Calu3 (cell line): ENCODE measurements at places on chromosomes 16 and 17. TPM values are rescaled to one million over a fixed set of nuclear protein-coding genes. Genes with fewer than 3 reads are reported as not detected.

GRCh38 chr17:37064206-37064605 lies 115.5 kb downstream of the AATF start:
- no peak for DNase-seq
- peaks cover 19% of the 10 kb centered on the region for H3K4me1 ChIP-seq
- no peak overlapping the region for H3K27ac ChIP-seq
- H3K4me3 ChIP-seq, result no peak overlapping the region

The ZNF785 gene
- total RNA-seq, result 22.2 and 22.9 TPM in 2 replicates

DNA sequence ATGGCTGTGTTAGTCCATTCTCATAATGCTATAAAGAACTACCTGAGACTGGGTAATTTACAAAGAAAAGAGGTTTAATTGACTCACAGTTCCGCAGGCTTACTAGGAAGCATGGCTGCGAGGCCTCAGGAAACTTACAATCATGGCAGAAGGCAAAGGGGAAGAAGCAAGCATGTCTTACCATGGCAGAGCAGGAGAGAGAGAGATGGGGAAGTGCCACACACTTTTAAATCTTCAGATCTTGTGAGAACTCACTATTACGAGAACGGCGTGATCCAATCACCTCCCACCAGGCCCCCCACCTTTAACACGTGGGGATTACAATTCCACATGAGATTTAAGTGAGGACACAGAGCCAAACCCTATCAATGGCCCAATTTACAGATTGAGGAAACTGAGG lies 96.5 kb downstream of the SDK2 start:
- H3K27me3 ChIP-seq, result peaks cover 85% of the 10 kb centered on the region
- no peaks in the 10 kb centered on the region for H3K4me1 ChIP-seq
- H3K36me3 ChIP-seq, result no peaks in the 10 kb centered on the region
- DNase-seq, result no peak
- H3K27ac ChIP-seq, result no peak overlapping the region

The TRPV2 gene
- 0.87 and 1.0 TPM in 2 replicates for total RNA-seq

The ASPHD1 gene
- total RNA-seq, result 54.1 and 64.1 TPM in 2 replicates
